ENCODE measurements at places on chromosomes 5 and 9.

- DNase-seq = no peak
These were observed 82.2 kb downstream of the NRG2 start for GRCh38 chr5:139960723-139961383.

- no peak for DNase-seq
These were observed 122.9 kb downstream of the MACROH2A1 start for GRCh38 chr5:135276151-135276550.

- DNase-seq = no peak
These were observed 68.6 kb downstream of the ERMP1 start for GRCh38 chr9:5764130-5764868.

DNA sequence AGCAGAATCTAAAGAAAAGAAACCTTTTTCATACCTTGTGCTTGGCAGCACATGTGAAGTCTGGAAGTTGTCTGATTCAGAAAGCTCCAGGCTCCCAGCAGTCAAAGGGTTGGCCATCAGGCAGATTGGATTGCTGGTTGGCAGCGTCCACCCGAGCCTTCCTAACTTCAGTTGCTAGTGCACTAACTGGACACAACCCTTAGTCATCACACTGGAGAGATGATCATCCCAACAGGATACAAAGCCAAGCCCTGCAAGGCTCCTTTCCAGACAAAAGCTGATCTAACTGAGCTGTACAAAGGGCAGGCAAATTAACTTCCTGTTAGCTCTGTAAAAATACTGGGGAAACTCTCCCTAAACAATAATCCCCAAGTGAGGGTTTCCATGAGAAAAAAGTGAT is 185.6 kb downstream of the SNX18 start:
- no peak for DNase-seq

DNA sequence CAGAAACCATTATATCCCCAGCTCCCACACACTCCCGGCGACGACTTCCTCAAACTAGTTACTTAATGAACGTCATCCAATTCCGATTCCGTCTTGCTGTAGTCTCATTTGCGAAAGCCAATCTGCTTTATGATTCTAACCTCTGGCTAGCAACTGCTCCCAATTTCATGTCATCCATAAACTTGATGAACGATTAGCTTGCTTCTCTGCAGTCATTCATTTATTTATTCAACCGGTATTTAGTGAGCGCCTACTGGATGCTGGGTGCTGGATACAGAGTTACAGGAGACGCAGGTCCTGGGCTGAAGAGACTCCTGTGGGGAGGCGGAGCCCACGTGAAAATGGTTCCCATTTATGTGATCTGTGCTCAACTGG is 46.2 kb downstream of the TSPAN17 start:
- DNase-seq = no peak

GRCh38 chr5:142640316-142641005 is 45.4 kb downstream of the FGF1 start:
- DNase-seq = no peak

GRCh38 chr9:76453785-76454184 is 5.2 kb upstream of the GCNT1 start:
- DNase-seq = no peak

- DNase-seq = no peak
These were observed 54.1 kb upstream of the MARCHF11 start for GRCh38 chr5:16233730-16234129.

GRCh38 chr5:123059455-123059854 is 22.9 kb upstream of the PPIC start:
- DNase-seq = no peak

DNA sequence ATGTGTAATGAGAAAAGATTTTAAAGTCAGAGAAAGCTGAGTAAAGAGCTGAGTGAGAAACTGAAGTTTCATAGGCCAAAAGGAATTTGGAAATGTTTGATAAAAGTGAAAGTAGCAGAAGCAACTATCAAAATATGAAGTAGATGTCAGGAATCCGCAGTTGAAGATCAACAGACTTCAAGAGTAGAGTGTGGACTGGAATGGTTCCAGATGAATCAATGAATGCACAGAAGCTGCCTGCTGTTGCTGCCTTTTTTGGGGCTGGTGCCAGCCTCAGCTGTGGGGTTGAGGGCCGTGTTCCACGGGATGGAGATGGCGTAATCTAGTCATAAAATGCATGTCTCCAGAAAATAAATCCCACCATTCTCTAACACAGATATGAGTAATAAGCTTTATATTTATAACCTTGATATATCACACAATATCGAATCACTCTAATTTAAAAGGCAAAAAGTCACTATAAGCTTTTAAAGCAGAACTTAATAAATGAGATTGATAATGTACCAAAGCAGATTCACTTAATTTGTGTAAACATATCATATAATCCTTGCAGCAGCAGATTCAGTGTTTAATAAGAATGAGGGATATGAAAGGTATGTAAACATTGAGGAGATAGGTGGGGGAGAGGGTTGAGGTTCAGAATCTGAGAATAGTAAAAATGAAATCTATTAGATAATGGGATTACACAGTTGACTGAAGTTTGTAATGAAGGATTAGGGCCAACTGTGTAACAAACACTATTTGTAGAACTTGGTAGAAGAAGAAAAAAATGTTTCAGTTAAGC is 652.3 kb upstream of the FTMT start:
- no peak for DNase-seq

GRCh38 chr5:36495611-36496010 is 110.8 kb upstream of the SLC1A3 start:
- DNase-seq = no peak

- no peak for DNase-seq
These were observed 68.0 kb upstream of the MAMDC2 start for GRCh38 chr9:69975681-69976080.

- DNase-seq = no peak
These were observed 1331.0 kb upstream of the CDH9 start for GRCh38 chr5:28369418-28369817.

- peak; percentile 69 for DNase-seq
These were observed at the start of gene NDFIP1 for GRCh38 chr5:142108432-142109330. Gene NDFIP1 (plus strand): TSS chr5:142108779. CDS start chr5:142108975, 196 bp downstream.

DNA sequence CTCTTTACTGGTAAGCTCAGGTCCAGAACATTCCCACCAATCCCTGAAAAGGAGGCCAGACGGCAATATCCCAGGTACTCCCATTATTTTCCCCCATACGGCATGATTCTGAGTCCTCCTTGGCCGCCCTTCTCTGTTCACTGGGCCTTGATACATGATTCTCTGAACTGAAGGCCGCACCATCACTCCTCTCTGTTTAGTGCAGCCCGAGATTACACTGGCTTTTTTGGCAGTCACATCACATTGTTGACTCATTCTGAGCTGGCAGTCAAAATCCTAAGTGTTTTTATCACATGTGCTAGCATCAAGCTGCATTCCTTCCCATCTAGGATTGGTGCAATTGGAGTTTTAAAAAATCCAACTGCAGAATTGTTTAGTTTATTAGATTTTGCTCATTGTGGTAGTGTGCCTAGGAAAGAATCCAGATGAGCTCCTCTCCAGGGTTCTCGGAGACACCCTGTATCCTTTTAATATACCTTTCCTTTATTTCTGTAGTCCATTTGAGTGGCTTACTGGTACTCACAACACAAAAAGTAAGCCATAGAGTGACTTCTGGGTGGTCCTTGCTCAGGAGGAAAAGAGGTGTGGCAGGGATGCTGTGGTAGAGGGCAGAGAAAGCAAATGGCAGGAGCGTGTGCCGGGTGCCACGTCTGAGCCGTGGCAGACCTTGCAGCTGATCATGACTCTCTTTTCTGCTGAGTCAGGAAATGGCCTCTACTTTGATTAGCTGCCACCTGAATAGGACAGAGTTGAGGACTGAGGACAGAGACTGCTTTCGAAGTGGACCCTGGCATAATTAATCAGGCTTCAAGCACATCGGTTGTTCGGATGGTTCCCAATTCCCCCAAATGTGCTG is 121.1 kb upstream of the IL12B start:
- DNase-seq = no peak

DNA sequence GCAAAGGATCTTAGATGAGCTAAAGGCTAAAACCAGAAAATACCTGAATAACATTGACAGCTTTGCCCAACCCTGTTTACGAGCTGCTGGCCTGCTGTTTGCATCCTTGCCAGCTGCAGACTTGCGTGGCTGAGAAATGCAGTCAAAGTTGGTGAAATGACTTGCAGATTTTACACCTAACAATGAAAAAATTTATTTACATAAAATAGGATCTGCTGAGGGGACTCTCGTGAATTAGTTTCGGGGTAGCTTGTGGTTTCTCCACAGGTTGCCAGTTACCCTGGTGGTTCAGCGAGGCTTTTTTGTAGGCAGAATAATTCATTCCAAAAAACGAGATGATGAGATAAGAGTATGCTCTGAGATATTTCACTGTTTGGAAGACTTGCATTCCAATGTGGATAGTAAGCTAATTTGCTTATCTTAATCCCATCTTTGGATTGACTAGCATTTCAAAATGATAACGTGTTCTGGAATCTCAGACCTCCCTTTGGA is 65.7 kb upstream of the FANCC start:
- no peak for DNase-seq

- DNase-seq = no peak
These were observed 17.9 kb downstream of the NIPAL4 start for GRCh38 chr5:157477814-157478494.

DNA sequence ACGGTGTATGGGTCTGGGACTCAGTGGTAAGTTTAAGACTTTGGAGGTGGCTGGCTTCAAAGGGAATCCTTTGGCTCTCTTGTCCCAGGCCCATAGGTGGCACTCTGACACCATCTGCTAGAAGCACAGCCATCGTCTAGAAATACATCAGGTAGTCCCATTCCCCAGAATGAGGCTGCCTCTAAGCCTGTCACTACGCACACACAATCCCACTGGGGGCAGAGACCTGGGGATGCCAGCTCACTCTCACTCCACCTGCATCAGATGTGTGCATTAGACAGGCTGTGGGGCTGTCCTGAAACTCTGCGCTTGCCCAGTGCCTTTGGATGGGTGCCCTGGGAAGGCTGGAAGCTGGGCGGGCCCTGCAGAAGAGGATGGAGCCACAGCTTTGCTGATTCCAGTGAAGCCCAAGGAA is 127.5 kb upstream of the PANK3 start:
- no peak for DNase-seq

DNA sequence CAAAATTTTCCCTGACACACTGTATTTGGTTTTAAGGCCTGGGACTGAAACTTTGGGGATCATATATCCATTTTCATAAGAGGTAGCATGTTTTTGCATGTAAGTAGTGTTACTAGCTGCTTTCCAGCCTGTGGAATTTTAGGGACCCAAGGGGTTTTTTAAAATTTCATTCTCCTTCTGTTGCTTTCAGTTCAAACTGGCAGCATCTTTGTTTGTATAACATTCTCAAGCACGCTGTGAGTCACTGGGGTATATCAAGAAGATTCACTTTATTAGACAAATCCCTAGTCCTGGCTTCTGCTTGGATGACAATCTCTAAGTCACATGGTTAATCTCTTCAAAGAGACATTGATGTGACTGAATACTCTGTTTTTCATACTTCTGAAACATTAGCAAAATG is 479.0 kb downstream of the CYLC2 start:
- DNase-seq = no peak

- DNase-seq = no peak
These were observed 52.1 kb upstream of the ADRB2 start for GRCh38 chr5:148774313-148774712.

DNA sequence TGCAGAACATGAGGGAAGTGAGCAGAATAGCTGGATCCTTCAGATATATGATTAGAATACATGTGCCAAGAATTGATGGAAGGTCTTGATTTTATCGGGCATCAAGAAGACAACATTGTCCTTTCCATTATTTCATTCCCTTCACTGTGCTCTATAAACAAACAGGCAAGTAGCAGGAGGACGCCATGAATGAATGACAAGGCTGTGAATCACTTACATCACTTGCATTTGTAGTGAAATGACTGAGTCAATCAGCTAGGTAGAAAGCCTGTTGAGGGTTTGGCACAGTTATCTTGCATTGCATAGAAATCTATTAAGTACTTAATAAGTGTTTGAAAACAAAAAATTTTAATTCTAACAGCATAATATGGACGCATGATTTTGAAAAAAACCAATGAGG is 548.8 kb upstream of the IZUMO3 start:
- no peak for DNase-seq

- no peak for DNase-seq
These were observed 270.2 kb upstream of the RIOK2 start for GRCh38 chr5:97453263-97453662.

GRCh38 chr5:120361941-120362340 is 102.2 kb upstream of the PRR16 start:
- DNase-seq = no peak

DNA sequence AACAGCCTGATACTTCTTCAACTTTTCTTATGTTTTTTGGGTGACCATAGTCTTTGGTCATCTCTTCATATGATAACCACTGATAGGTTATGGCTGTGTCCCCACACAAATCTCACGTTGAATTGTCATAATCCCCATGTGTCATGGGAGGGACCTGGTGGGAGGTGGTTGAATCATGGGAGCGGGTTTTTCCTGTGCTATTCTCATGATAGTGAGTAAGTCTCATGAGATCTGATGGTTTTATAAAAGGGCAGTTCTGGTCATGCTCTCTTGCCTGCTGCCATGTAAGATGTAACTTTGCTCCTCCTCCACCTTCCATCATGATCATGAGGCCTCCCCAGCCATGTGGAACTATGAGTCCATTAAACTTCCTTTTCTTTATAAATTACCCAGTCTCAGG is 8.7 kb downstream of the RHOBTB3 start:
- no peak for DNase-seq

GRCh38 chr9:104808035-104808614 is 44.2 kb downstream of the NIPSNAP3B start:
- DNase-seq = peak; percentile 38

DNA sequence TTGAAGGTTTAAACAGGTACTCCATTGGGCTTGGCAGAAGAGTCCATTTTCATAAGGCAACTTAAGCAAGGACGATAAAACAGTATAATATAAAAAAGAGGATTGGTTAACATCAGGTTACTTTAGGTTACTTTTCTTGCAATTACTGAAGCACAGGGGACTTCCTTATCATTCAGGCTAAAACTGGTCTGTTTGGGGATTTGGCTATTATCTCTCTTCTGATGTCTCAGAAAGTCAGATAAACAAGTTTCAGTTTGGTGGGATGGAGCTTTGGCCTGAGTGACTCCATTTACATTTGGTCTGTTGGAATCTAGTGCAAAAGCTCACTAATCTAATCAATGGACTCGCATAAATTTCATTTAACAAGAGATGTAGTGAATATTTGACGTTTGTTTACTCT is 8.0 kb downstream of the GAPT start:
- no peak for DNase-seq

DNA sequence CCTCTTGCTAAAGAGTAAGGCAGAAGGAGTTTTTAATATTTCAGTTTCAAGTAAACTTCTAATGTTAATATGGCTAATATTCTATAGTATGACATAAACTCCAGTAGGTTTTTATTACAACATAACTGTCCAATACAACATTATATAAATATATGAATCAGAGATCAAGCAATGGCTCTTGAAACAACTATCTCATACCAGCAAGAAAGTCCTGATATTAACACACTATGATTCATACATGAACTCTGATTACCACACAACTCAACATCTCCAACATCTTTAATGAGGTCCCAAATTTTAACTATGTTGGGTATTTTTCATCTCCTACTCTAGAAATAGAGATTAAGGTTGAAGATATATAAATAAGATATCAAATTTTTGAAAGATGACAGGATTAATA is 878.3 kb downstream of the TLE1 start:
- DNase-seq = no peak

GRCh38 chr5:168612996-168613395 is 33.8 kb upstream of the PANK3 start:
- no peak for DNase-seq

All from nucleus accumbens (tissue), 56 donors.